Bronchial epithelial cell (primary cell): ENCODE measurements at places on chromosomes 3 and 15. TPM values are rescaled to one million over a fixed set of nuclear protein-coding genes. Genes with fewer than 3 reads are reported as not detected.

The ESYT3 gene
- 1.1 and 2.9 TPM in 2 replicates for total RNA-seq

The ABHD2 gene
- 33.5 and 35.5 TPM in 2 replicates for total RNA-seq

The SLC12A8 gene
- total RNA-seq, result 10.9 and 19.2 TPM in 2 replicates

The CDV3 gene
- total RNA-seq, result 178 and 232 TPM in 2 replicates

The RGMA gene
- total RNA-seq, result 0.53 and 1.0 TPM in 2 replicates

The CPN2 gene
- not detected in 2 replicates for total RNA-seq

The PRTG gene
- total RNA-seq, result under 0.01 TPM in 1 of 2 replicates, not detected in the other

The ATP13A4 gene
- total RNA-seq, result 4.2 and 37.3 TPM in 2 replicates

The NT5DC2 gene
- 29.7 and 35.5 TPM in 2 replicates for total RNA-seq

The SNX22 gene
- total RNA-seq, result under 0.01 and 0.13 TPM in 2 replicates
